Tibial nerve (tissue), 4 donors: ENCODE measurements at places on chromosomes 6 and 20. TPM values are rescaled to one million over a fixed set of nuclear protein-coding genes. Genes with fewer than 3 reads are reported as not detected.

The ULBP3 gene
- total RNA-seq: not detected

The POM121L2 gene
- total RNA-seq: not detected

The DDX27 gene
- 25.1 TPM for total RNA-seq

The TFAP2B gene
- total RNA-seq: 1.2 TPM

The ZNF334 gene
- total RNA-seq: 5.1 TPM

The RNF114 gene
- 264 TPM for total RNA-seq

The CUTA gene
- total RNA-seq: 161 TPM

The EFHC1 gene
- total RNA-seq: 34.5 TPM

The TRIM40 gene
- total RNA-seq: not detected

The CALHM6 gene
- 2.5 TPM for total RNA-seq

The OLIG3 gene
- total RNA-seq: not detected

The FOXF2 gene
- 1.2 TPM for total RNA-seq

The HDGFL1 gene
- not detected for total RNA-seq

The PTPRT gene
- not detected for total RNA-seq

The CDH26 gene
- 4.8 TPM for total RNA-seq

The CHRNA4 gene
- not detected for total RNA-seq

The TMEM200A gene
- total RNA-seq: 10.5 TPM

The CRYBG1 gene
- total RNA-seq: 5.9 TPM

The TRPC4AP gene
- 77.7 TPM for total RNA-seq

The HCK gene
- 47.4 TPM for total RNA-seq

The TRAPPC3L gene
- total RNA-seq: 0.21 TPM

The SRF gene
- total RNA-seq: 35.5 TPM

The LRRC73 gene
- 0.59 TPM for total RNA-seq

The MRPS18B gene
- 67.7 TPM for total RNA-seq

The USP49 gene
- 8.0 TPM for total RNA-seq

The PGC gene
- total RNA-seq: not detected

The RAET1E gene
- 0.44 TPM for total RNA-seq

The SLC16A10 gene
- 32.7 TPM for total RNA-seq

The KCNS1 gene
- not detected for total RNA-seq

The PSORS1C1 gene
- total RNA-seq: 0.42 TPM

The SPEF1 gene
- 1.8 TPM for total RNA-seq

The SLC44A4 gene
- 0.59 TPM for total RNA-seq

The WFDC12 gene
- total RNA-seq: not detected

The SLC17A2 gene
- not detected for total RNA-seq

The CST5 gene
- total RNA-seq: not detected
